ENCODE measurements at places on chromosomes 11 and 22. TPM values are rescaled to one million over a fixed set of nuclear protein-coding genes. Genes with fewer than 3 reads are reported as not detected.

Gene KCTD21
- 6.4 TPM for polyA plus RNA-seq

Gene EML3
- polyA plus RNA-seq: 21.4 TPM

Gene SGSM1
- polyA plus RNA-seq: 0.50 TPM

Gene SLC22A8
- polyA plus RNA-seq: not detected

Gene OR51I1
- not detected for polyA plus RNA-seq

Gene PAMR1
- polyA plus RNA-seq: not detected

Gene SYT9
- not detected for polyA plus RNA-seq

Gene MRPL21
- polyA plus RNA-seq: 116 TPM

Gene GRM5
- 0.01 TPM for polyA plus RNA-seq

Gene SPON1
- polyA plus RNA-seq: not detected

Gene CCDC81
- 0.18 TPM for polyA plus RNA-seq

Gene OTOG
- not detected for polyA plus RNA-seq

Gene KIF18A
- polyA plus RNA-seq: 25.6 TPM

Gene SCN3B
- 0.25 TPM for polyA plus RNA-seq

Gene WNT7B
- polyA plus RNA-seq: 92.0 TPM

Gene LINC01488
- 0.05 TPM for polyA plus RNA-seq

Gene ATL3
- polyA plus RNA-seq: 26.0 TPM

Gene UBXN1
- polyA plus RNA-seq: 117 TPM

Gene SPA17
- 27.3 TPM for polyA plus RNA-seq

Gene HPX
- 0.35 TPM for polyA plus RNA-seq

Gene MTMR3
- 7.7 TPM for polyA plus RNA-seq

Gene ELFN2
- polyA plus RNA-seq: 8.1 TPM

Gene DEFB131B
- polyA plus RNA-seq: not detected

Gene MMP27
- polyA plus RNA-seq: not detected

Gene FAM83F
- polyA plus RNA-seq: not detected

Gene NRXN2
- 0.17 TPM for polyA plus RNA-seq

Gene KRTAP5-2
- polyA plus RNA-seq: not detected

Gene SLC37A2
- 0.14 TPM for polyA plus RNA-seq

Gene RAC2
- 0.05 TPM for polyA plus RNA-seq

Gene PNPLA3
- 1.3 TPM for polyA plus RNA-seq

Gene FAM181B
- 0.01 TPM for polyA plus RNA-seq

Gene DGCR6
- polyA plus RNA-seq: 2.6 TPM

Gene IL10RA
- polyA plus RNA-seq: 0.03 TPM

Gene MUC2
- 0.03 TPM for polyA plus RNA-seq

Gene PIWIL4
- polyA plus RNA-seq: 0.29 TPM

Gene POU2AF1
- not detected for polyA plus RNA-seq

Gene RFPL1
- not detected for polyA plus RNA-seq

Gene APOBEC3H
- 0.45 TPM for polyA plus RNA-seq

Gene OR9Q1
- polyA plus RNA-seq: not detected

Gene ZNF408
- 16.7 TPM for polyA plus RNA-seq

Gene AKIP1
- 61.5 TPM for polyA plus RNA-seq

Gene OR2AG2
- polyA plus RNA-seq: 0.03 TPM

Gene LRRC55
- not detected for polyA plus RNA-seq

Gene ATP6V1E1
- 116 TPM for polyA plus RNA-seq

Gene CCDC73
- polyA plus RNA-seq: 0.03 TPM

Gene LMO1
- polyA plus RNA-seq: 2.7 TPM

All from A549 (cell line).